ENCODE measurements at places on chromosomes 5 and 9.

GRCh38 chr5:67676863-67677262 lies 480.3 kb upstream of the CD180 start:
- no peak for DNase-seq

GRCh38 chr9:133826289-133827085 lies 88.3 kb upstream of the SARDH start:
- no peak for DNase-seq

DNA sequence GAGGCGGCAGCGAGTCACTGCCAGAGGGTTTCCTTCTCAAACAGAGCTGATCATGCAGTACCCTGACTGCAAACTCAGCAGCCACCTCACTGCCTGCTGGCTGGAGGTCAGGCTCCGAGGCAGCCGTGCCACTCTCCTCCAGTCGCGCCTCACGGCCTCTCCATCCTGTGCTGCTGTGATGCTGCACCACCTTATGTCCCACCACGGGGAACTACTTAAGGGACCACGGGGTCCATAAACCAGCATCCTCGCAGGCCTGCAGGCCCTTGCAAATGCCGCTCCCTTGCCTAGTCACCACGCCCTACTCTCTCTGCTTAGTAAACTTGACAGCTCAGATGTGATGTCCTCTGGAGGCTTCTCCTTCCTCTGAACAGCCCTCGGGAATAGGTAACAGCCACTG lies 99.2 kb downstream of the CRB2 start:
- DNase-seq: no peak

DNA sequence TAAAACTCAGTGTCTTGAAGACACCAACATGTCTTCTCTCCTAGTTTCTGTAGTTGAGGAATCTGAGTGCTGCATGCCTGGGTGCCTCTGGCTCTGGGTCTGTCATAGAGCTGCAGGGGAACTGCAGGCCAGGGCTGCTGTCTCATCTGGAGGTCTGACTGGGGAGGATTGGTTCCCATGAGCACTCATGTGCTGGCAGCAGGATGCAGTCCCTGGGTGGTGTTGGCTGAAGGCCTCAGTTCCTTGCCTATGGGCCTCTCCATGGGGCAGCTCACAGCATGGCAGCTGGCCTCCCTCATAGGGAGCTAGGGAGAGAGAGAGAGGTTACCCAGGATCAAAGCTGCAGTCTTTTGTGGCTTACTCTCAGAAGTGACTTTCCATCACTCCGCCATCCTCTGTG lies 22.6 kb downstream of the UBE2QL1 start:
- DNase-seq: no peak

GRCh38 chr5:139633295-139634027 lies 14.7 kb upstream of the CXXC5 start:
- no peak for DNase-seq

GRCh38 chr5:14996997-14997396 lies 125.4 kb upstream of the ANKH start:
- DNase-seq: no peak

- DNase-seq: no peak
Observed at GRCh38 chr9:116145036-116145435, 8.6 kb upstream of the PAPPA start.

DNA sequence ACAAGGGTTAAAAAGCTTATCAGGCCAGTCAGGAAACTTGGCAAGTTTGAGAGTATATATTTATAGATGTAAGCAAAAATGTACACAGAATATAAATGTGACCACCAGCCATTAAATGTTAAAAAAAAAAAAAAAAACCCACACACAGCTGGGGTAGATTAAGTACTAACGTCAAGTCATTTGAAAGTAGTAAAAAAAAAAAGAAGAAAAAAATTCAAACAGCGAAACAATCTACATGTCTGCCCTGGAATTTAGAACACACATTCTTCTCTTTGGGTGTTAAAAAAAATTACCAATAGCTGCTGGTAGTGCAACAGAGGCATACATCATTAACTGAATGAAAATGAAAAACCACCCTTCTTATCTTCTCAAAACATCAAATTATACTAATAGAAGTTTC lies 269.7 kb downstream of the MLLT3 start:
- no peak for DNase-seq

- DNase-seq: no peak
Observed at GRCh38 chr5:141560151-141560550, 58.6 kb downstream of the DIAPH1 start.

DNA sequence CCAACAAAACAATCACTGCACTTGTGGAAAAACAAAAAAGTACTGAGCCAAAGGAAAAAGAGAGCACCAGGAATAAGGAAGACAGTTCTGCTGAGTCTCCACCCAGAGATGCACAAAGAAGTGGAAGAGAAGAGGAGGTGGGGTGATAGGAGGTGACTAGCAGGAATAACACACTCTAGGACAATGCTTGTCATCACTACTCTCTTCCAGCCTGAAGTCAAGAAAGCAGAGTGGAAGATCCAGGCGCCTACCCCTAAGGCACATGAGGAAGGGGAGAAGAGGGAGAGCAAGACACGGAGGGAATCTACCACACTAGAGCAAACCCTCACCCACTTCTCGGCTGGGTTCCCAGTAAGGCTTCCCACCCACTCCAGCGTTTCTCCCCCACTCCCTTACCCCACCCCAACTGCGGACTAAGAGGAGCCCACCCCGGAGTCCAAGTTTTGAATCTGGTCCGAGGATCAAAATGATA lies 1.7 kb downstream of the SLIT3 start:
- no peak for DNase-seq

DNA sequence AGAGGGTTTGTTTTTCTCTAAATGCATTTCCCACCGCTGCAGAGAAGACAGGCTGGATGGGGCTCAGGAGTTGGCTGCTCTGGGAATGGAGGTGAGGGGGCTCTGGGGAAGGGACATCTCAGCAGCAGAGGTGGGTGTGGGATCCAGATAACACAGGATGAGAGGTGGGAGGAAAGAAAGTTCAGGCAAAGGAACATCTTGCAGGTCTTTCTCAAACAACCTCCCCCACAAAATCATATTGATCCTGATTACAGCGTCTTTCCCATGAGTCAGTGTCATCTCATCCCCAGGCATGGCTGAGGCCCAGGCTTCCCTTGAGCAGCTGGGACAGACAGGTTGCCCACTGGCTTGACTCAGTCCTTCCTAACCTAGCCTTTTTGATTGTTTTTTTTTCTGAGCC lies 11.3 kb upstream of the ACSL6 start:
- DNase-seq: no peak

DNA sequence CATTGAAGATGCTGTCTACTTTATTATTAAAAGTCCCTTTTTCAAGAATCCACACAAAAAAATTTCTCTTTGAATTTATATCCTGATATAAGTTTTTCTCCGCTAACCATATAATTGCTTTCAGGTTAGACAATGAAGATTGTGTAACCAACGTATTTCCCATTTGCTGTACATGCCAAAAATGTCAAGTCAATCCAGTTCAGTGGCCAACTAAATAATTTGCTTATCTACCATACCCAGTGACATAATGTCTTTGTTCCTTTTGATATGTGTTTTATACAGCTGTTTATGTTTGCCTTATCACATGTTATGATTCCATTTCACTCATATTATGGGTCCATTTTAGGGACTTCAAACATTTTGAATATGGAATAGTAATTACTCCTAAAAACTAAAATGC lies 349.9 kb downstream of the EFNA5 start:
- no peak for DNase-seq

DNA sequence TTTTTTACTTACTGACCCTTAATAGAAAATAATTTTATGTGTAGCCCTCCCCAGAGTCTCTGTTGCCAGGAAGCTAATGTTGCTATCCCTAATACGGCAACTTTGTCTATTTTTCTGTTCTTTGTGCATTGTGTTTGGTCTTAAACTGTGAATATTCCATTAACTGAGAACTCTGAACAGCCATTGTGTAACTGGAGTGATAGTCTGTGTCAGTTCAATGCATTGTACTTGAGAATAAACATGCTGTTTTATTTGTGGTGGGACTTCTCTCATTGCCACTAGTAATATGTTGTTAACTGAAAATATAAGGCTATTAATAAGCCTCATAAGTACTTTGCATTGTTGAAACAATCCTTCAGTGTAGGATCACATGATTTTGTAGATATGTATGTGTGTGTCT lies 278.3 kb upstream of the DMRT1 start:
- no peak for DNase-seq

- no peak for DNase-seq
Observed at GRCh38 chr9:86585422-86586143, 231.4 kb upstream of the TUT7 start.

- DNase-seq: no peak
Observed at GRCh38 chr9:28951945-28952344, 1378.7 kb upstream of the C9orf72 start.

- no peak for DNase-seq
Observed at GRCh38 chr5:124806373-124807077, 60.1 kb upstream of the ZNF608 start.

DNA sequence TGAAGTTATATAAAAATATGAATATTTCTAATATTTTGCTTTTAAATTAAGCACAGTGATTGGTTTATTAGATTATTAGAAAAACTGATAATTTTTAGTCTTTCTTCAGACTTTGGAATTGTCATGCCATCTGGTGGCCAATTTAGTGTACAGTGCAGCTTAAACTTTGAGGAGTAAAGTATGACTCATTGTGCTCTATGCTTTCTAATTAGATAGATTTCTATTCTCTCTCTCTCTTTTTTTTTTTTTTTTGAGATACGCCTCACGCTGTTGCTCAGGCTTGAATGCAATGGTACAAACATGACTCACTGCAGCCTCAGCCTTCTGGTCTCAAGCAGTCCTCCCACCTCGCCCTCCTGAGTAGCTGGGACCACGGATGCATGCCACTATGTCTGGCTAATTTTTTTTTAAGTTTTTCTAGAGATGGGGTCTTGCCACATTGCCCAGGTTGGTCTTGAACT lies 42.1 kb upstream of the GPR21 start:
- DNase-seq: peak; percentile 6

- DNase-seq: no peak
Observed at GRCh38 chr9:27400334-27400880, 103.5 kb upstream of the EQTN start.

DNA sequence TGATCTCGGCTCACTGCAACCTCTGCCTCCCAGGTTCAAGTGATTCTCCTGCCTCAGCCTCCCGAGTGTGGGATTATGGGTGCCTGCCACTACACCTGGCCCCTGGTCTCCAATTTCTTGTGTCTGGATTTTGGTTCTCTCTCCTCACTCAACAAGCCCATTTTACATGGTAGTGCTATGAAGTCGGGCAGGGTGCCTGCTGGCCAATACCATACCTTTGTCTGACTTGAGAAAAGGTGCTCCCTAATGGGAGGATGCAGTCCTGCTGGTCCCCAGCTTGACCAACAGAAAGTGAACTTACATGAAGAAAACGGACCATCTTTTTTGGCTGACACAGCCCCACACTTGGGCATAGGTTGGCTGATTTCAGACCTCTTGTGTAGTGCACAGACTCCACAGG lies 21.6 kb upstream of the PTGS1 start:
- no peak for DNase-seq

DNA sequence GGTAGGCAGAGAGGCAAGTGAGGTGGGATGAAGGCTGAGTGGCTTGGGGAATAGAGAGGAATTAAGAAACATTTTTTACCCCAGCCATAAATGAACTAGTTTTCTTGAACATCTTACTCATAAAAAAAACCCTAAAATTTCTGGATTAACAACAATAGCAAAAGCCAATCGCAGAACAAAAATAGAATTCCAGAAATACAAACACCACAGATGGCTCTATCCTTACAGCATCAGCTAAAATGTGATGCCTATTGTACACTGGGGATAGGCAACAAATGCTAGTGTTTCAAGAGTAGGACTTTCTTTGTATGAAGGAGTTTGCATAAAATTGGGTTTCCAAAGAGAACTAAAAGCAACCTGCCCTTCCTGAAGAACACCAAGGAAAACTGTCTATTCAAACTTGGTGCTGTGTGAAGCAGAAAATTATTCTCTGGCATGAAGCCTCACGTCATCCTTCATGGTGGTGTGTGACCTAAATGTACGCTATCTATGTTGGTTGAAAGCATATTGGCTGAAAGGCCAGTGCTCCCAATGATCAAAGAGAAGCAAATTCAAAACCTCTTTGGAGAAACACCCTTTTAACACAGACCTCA lies 82.9 kb downstream of the JAKMIP2 start:
- DNase-seq: no peak

DNA sequence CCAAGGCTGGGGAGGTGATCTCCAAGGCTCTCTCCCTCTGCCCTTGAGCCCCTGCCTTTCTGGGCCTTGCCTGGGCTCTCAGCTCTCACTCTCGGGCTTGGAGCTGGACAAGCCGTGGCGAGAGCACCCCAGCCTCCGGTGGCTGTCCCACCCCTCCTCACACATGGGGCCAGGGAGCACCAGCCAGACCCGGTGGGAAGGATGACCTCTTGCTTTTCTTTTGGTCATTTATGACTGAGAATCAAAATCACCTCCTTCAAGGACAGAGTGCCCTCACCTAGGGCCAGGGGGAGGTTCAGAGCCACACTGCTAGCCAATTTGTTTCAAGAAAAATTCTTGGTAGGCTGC lies 14.1 kb downstream of the TCF7 start:
- no peak for DNase-seq

GRCh38 chr9:35470894-35471293 lies 19.0 kb upstream of the RUSC2 start:
- no peak for DNase-seq

GRCh38 chr5:7852542-7852941 lies 1.6 kb upstream of the CFAP90 start:
- DNase-seq: no peak

- no peak for DNase-seq
Observed at GRCh38 chr5:9063615-9064245, 482.1 kb downstream of the SEMA5A start.

- no peak for DNase-seq
Observed at GRCh38 chr9:8115570-8115969, 316.0 kb upstream of the DMAC1 start.

GRCh38 chr5:110072651-110073050 lies 382.9 kb downstream of the MAN2A1 start:
- no peak for DNase-seq

DNA sequence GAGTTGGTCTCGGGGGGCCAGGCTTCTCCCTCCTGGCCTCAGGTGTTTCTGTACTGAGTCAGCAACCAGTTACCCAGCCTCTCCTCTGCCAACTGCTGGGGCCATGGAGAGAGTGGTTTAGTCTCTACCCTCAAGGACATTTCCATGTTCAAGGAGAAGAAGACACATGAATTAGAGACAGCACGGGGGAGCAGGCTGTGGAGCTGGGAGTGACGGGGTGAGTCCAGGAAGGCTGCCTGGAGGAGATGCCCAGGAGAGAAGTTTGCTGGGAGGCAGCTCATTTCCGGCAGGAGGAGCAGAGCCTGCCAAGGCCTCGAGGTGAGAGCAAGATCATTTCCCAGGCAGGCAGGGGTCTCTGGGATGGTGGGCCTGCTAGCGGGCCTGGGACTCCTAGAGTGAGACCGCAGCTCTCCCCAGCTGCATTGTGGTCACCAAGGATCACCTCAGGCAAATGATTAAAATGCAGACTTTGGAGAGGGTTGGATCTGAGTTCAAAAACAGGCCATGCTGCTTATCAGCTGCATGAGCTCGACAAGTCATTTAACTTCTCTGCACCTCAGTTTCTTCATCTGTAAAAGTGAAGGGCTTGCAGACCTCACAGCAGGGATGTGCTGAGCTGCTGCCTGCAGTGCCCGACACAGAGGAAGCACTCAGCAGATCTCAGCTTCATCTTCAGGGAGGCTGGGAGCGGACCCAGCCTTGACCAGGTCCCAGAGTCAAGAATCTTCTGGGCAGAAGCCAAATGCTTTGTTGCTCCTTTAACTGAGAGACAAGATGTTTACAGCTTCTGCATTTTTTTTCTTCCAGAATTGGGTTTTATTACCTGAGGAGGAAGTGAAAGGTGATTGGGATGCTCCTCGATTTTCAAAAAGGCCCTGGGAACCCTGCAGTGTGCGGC lies 35.2 kb downstream of the NEK6 start:
- DNase-seq: no peak
